ENCODE measurements at places on chromosomes 5 and 9. TPM values are rescaled to one million over a fixed set of nuclear protein-coding genes. Genes with fewer than 3 reads are reported as not detected.

GRCh38 chr5:169577951-169578350 is 5.6 kb upstream of the SPDL1 start:
- no peak for DNase-seq

ANKRD31 gene
- 0.05 TPM for total RNA-seq

DNA sequence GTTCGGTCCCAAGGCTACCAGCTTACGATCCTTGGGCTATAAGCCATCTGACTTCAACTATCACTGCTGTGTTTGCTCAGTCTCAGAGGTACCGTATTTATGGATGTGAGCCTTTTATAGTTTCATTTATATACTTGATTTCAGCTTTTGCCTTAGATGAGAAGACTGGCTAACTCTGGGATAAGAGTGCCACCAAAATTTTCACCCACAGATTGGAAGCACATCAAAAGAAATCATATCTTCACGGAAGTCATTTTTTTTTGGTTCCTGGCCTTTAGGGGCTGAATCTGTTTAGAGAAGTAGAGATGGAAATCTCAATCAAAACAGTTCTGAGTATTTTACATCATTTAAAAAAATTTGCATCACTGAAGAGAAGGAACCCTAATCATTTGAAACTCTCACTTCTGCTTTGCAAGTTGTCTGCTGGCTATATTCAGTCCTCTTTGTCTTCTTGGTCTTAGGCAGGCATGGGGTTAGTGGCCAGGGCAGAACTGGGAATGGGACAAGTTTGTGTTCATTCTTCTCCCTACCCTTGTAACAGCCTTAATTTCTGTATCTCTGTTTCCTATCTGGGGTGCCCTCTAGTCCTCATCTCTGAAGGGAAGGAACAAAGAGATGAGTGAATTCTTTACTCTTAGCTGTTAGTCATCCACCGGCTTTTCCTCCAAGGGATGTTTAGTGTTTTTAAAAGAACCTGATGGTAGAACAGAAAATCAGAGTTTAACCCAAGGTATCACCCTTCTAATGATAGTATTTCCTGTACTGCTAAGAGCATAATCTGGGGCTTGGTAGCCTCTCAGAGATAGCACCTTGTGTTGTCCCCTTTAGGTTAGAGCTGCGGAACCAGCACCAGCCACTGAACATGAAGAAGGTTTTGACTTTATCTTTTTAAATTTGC is 14.1 kb upstream of the TNFAIP8 start:
- no peak for DNase-seq

DNA sequence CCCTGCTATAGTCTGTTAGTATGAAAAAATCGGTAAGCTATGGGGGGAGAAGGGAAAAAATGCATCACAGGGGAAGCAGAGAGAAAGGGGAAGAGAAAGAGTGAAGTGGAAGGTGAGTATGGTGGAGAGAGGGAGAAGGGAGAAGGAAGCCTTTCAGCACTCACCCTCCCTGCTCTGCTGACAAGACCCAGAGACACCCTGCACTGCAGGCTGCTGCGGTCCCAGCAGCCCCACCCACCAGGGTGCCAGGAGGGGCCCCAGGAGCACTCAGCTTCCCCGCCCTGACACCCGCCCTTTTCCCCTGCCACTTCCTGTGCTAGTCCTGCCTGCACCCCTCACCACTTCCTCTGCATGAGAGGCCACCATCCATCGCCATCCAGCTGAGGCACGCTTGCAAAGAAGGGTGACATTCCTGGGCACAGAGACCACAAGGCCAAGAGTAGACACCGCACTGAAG is 12.7 kb downstream of the STK10 start:
- DNase-seq, result peak; percentile 89

GRCh38 chr5:6745706-6746222 is 32.5 kb downstream of the TENT4A start:
- no peak for DNase-seq

- DNase-seq, result no peak
Measured at GRCh38 chr9:11968631-11969030, 724.6 kb upstream of the TYRP1 start.

GRCh38 chr5:131986161-131986912 is 25.1 kb downstream of the ACSL6 start:
- peak; percentile 53 for DNase-seq

GRCh38 chr5:168174376-168174775 is 117.1 kb upstream of the WWC1 start:
- DNase-seq, result no peak

GRCh38 chr5:43851741-43852140 is 248.8 kb downstream of the NNT start:
- no peak for DNase-seq

GLIPR2 gene
- total RNA-seq, result 8.9 TPM

- no peak for DNase-seq
Measured at GRCh38 chr9:32644698-32645097, 9.2 kb upstream of the TAF1L start.
